Tongue (tissue), 3 donors: ENCODE measurements at places on chromosomes 2 and 18. TPM values are rescaled to one million over a fixed set of nuclear protein-coding genes. Genes with fewer than 3 reads are reported as not detected.

- DNase-seq: peak; percentile 97
Observed at GRCh38 chr2:10410001-10410822, 37.9 kb downstream of the ODC1 start.

GRCh38 chr2:224927646-224928173, 114.6 kb downstream of the DOCK10 start:
- no peak for DNase-seq

DNA sequence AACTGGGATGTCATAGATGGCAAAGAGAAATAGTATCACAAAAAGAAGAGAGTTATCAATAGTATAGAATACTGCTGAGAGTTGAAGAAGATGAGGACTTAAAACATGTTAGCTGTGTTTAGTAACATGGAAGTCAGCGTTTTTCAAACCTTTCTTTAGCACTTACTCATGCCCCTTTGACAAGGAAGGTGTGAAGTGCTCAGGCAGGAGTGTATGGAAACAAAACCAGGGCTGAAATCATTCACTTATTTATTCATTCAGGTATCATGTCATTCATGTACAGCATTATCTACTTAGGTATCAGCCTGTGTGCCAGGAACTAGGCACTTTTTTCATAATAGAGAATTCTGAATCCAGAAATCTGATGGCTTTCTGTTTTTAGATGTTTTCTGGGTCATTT, 27.2 kb downstream of the CD28 start:
- DNase-seq: no peak

- DNase-seq: no peak
Observed at GRCh38 chr2:158664987-158665386, 130.1 kb upstream of the DAPL1 start.

DNA sequence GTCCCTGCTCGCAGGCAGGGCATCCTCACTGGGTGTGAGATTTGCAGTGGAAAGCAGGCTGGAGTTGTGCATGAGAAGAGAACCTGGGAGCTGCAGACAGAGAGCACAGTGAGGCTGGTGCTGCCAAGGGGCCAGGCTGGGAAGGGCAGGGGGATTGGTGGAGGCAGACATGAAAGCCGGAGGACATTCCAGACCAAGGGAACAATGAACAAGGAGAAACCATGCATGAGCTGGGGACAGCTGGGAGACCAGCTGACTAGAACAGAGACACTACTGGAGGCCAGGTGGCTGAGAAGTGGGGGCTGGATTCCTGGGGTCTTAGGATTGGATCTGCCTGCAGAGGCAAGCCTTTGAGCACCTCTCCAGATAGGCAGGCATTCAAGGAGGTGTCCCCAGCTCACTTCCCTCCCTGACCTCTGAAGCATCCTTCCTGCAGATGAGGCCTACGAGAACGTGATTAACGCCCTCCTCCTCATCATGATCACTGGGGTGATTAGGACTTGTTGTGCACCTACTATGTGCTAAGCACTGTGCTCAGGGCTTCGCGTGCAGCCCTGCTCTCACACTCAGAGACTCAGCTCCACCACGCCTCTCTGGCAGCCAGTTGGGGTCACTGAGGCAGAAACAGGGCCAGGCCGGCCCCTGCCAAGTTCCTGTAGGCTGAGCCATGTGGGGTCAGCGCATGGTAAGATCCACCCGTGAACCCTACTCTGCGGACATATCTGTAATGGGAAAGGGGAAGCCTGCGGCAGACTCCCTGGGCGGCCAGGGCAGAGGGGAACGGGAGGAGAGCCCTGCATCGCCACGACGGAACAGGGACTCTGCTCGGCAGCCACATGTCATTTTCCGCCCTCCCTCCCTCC, 74.8 kb upstream of the SLC66A3 start:
- peak; percentile 71 for DNase-seq

GRCh38 chr2:86003967-86004366, 101.7 kb downstream of the POLR1A start:
- DNase-seq: no peak

- DNase-seq: no peak
Observed at GRCh38 chr2:215658635-215659305, 222.9 kb upstream of the FN1 start.

GRCh38 chr2:237319887-237320286, 94.1 kb downstream of the COL6A3 start:
- no peak for DNase-seq

- no peak for DNase-seq
Observed at GRCh38 chr2:205372141-205372540, 310.2 kb upstream of the NRP2 start.

- DNase-seq: peak; percentile 16
Observed at GRCh38 chr2:142974288-142975024, 97.0 kb downstream of the KYNU start.

GRCh38 chr2:9556121-9556743, 602 bp upstream of the ADAM17 start:
- peak; percentile 66 for DNase-seq

- peak; percentile 53 for DNase-seq
Observed at GRCh38 chr2:24493713-24494112, 2.7 kb downstream of the NCOA1 start.

GRCh38 chr18:22385718-22386117, 32.0 kb downstream of the CTAGE1 start:
- DNase-seq: no peak

DNA sequence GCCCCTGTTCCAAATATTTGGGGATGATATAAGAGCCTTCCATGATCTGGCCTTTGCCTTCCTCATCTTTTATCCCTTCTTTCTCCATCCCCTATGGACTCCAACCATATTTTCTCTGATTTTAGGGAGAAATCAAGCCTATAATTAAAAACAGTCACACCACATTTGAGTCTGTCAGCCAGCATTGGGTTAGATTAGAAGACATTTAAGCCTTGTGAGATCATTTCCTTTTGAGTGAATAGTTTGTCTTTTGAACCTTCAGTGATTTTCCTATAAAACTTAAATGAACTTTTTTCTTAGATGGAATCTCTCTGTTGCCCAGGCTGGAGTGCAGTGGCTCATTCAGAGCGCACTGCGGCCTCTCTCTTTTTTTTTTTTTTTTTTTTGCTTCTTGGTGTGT, 7.6 kb upstream of the C18orf32 start:
- no peak for DNase-seq

DNA sequence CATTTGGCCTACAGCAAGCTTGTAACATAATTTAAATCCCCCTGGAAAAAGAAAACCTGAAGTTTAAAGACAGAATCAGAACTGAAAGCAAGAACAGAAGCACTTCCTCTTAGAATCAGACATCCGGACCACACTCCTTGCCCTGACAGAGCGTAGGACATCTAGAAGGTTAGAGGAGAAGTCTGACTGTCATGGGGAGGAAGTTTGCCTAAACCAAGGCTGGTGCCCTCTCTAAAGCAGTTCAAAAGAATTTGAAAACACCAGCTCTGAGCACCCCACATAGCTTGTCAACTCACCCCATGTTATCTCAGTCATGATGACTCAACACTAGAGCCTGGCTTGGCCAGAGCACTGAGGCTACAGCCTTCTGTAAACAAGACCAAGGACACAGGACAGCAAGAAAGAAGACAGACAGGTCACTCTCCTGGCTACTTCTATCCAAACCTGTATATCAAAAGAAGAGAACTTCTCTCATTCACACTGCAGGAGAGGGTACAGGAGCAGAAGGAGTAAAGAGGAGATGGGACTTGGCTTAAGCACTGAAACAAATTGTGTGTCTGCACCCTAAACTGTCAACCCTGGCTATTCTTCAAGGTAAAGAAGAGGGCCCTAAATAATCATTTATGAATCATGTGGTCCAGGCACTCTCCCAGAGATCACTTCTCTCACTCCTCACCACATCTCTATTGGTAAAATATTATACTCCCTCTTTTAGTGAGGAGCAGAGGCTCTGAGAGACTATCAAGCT, 198.6 kb downstream of the MEMO1 start:
- DNase-seq: no peak

DNA sequence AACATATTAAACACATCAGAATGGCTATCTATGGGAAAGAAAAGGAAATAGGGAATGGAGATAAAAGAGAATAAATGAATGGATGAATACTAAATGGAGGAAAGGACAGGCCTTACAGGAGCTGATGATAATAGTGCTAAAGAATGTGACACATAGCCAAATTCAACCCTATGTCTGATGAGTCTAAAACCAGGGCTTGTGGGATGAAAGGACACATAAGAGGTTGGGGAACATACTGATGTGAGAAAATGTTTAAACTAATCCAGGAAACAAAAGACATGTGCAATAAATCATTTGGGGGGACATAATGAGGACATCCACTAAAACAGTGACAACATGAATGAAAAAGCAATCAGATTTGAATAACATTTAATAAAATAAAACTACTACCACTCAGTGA, 120.0 kb downstream of the DYM start:
- DNase-seq: no peak

DNA sequence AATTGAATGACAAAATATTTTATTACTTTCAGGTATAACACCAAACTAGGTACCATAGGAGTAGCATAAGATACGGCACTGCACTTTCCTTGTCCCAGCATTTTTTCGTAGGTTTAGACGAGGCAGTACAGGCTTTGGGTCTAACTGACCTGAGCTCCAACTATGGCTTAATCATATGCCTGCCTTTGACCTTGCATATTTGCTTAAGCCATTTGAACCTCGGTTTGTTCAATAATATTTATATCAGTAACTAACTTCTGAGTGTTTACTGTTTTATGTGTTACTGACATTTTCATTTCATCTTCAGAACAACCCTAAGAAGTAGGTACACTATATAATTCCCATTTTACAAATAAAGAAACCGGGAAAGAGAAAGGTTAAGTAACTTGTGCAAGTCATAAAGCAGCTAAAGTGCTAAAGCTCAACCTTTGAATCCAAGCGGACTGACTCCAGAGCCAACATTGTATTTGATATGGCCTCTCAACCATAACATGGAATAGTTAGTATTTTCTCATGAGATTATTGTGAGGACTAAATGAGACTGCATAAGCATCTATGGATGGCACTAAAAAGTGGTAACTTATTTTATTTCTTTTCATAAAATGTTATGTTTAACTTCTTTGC, 104.0 kb downstream of the R3HDM1 start:
- DNase-seq: no peak

DNA sequence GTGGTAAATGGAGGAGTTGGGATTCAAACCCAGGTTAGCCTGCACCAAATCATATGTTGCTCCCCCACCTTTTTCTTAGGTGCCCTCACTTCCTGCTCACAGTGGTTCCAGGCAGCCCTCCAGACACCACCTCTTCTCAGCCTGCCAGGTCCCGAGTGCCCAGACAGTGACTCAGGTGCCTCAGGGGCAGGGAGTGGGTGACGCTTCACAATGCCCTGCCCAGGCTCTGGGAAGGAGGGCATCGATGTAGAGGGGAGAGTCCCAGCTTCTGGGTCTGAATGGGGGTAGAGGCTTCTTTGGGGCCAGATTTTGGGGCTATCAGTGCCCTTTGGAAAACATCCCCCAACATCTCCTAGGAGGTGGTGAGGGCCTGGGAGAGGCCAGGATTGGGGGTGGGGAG, 5.2 kb upstream of the DNAJB2 start:
- DNase-seq: no peak

DNA sequence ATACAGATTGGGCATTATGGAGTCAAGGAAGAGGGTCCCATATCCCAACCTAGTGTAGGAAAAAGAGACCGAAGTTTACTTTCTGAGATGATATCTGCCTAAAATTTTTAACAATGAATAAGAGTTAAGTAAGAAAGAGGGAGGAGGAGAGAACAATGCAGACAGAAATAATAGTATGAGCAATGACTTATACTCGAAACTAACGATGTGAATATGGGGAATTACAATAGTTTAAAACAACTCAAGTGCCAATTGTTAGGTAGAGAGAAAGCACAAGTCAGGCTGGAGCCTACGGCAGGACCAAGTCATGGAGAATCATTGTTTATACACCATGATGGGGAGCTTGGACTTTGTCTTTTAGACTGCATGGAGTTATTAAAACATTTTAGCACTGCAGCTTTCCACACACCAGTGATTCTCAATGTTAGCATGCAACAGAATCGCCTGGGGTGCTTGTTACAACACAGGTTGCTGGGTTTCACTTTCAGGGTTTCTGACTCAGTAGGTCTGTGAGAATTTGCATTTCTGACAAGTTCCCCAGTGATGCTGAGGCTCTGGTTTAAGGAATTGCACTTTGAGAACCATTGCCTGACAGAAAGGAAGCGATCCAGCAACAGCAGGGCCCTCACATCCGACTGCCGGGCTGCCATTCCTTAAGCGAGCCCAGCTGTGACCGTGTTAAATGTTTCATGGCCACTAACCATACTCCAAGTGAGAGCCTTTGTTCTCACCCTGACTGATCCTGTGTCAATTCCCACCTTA, 511.2 kb downstream of the DCDC2C start:
- DNase-seq: no peak

- peak; percentile 6 for DNase-seq
Observed at GRCh38 chr2:118431165-118431517, 342.9 kb downstream of the INSIG2 start.

- no peak for DNase-seq
Observed at GRCh38 chr2:127407091-127407490, 11.1 kb upstream of the PROC start.

DNA sequence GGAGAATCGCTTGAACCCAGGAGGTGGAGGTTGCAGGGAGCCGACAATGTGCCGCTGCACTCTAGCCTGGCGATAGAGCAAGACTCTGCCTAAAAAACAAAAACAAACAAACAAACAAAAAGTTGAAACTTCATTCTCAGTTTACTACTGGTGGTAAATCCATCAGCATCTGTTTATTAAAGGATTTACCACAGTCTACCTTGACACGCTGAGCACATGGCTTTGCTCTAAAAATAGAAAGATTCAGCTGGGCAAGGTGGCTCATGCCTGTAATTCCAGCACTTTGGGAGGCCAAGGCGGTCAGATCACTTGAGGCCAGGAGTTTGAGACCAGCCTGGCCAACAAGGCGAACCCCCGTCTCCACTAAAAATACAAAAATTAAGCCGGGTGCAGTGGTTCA, 201.3 kb downstream of the TGIF1 start:
- no peak for DNase-seq

DNA sequence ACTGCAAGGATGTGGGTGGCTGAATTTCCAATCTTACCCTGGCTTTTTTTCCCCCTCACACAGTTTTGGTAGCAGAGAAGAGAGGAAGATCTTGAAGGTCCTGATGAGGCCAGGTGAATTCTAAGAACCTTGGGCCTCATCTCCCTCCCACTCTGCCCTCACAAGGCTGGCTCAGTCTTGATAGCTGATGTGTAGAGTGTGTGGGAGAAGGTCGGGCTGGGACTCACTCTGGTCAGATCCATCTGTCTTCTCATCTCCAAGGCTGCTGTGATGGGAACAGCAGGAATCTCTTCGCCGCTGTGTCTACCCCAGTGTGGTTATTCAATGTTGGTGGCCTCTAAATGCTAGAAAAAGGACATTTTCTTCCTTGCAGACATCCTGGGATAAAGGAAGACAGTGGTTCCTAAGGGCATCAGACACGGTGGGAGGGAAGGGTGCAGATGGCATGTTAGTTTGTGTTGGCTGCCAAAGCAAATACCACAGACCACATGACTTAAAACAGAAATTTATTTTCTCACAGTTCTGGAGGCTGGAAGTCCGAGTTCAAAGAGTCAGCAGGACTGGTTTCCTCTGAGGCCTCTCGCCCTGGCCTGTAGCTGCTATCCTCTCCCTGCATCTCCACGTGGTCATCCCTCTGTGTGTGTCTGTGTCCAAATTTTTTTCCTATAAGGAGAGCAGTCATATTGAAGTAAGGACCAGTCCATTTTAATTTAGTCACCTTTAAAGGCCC, 37.6 kb upstream of the MGAT4A start:
- DNase-seq: no peak

Gene CYS1
- total RNA-seq: 5.4 TPM

Gene UGT1A9
- not detected for total RNA-seq

Gene SNED1
- total RNA-seq: 15.0 TPM

Gene LMAN2L
- total RNA-seq: 41.5 TPM

Gene SIX2
- 14.4 TPM for total RNA-seq

Gene LIMS3
- 7.3 TPM for total RNA-seq

Gene SERPINB11
- total RNA-seq: 1.0 TPM

Gene SPTBN1
- 402 TPM for total RNA-seq

Gene FKBP1B
- 6.1 TPM for total RNA-seq

Gene GPR35
- 1.1 TPM for total RNA-seq

Gene SNRNP200
- 66.6 TPM for total RNA-seq
